ENCODE measurements at places on chromosomes 4 and X. TPM values are rescaled to one million over a fixed set of nuclear protein-coding genes. Genes with fewer than 3 reads are reported as not detected.

MCF2 gene
- 1.3 TPM for polyA plus RNA-seq

CYTL1 gene
- polyA plus RNA-seq: 8.9 TPM

HERC6 gene
- 11.2 TPM for polyA plus RNA-seq

PCDH19 gene
- 2.2 TPM for polyA plus RNA-seq

ZNF157 gene
- 1.6 TPM for polyA plus RNA-seq

NAP1L5 gene
- 12.2 TPM for polyA plus RNA-seq

CLCN5 gene
- 105 TPM for polyA plus RNA-seq

F8A3 gene
- not detected for polyA plus RNA-seq

RUFY3 gene
- polyA plus RNA-seq: 212 TPM

ADH7 gene
- polyA plus RNA-seq: not detected

DOK7 gene
- polyA plus RNA-seq: 1.5 TPM

KCNIP4 gene
- polyA plus RNA-seq: 13.0 TPM

PNMA5 gene
- 0.33 TPM for polyA plus RNA-seq

JADE3 gene
- 30.1 TPM for polyA plus RNA-seq

DSPP gene
- 0.03 TPM for polyA plus RNA-seq

CPZ gene
- 18.9 TPM for polyA plus RNA-seq

PAK3 gene
- polyA plus RNA-seq: 6.5 TPM

PCDH11X gene
- 0.12 TPM for polyA plus RNA-seq

PRSS12 gene
- 7.1 TPM for polyA plus RNA-seq

DCAF4L1 gene
- polyA plus RNA-seq: 0.42 TPM

CLCN3 gene
- polyA plus RNA-seq: 64.6 TPM

GLRB gene
- 16.5 TPM for polyA plus RNA-seq

AMBN gene
- 0.80 TPM for polyA plus RNA-seq

FAM149A gene
- 56.7 TPM for polyA plus RNA-seq

IL1RAPL1 gene
- polyA plus RNA-seq: 2.5 TPM

YY2 gene
- polyA plus RNA-seq: 3.2 TPM

USP26 gene
- polyA plus RNA-seq: not detected

ASB9 gene
- 13.3 TPM for polyA plus RNA-seq

Measured in left kidney (tissue), 8 donors.